ENCODE measurements at places on chromosomes 12 and 14.

GRCh38 chr14:91360490-91361232 lies 57.0 kb downstream of the CCDC88C start:
- DNase-seq: no peak

- DNase-seq: no peak
Measured at GRCh38 chr12:24494401-24494800, 454.5 kb downstream of the BCAT1 start.

GRCh38 chr14:104887623-104888488 lies 22.8 kb downstream of the CEP170B start:
- no peak for DNase-seq

- DNase-seq: no peak
Measured at GRCh38 chr12:1553987-1554982, 40.1 kb downstream of the FBXL14 start.

- no peak for DNase-seq
Measured at GRCh38 chr14:24990050-24990449, 59.9 kb downstream of the STXBP6 start.

- no peak for DNase-seq
Measured at GRCh38 chr14:96824283-96824682, 27.1 kb downstream of the VRK1 start.

DNA sequence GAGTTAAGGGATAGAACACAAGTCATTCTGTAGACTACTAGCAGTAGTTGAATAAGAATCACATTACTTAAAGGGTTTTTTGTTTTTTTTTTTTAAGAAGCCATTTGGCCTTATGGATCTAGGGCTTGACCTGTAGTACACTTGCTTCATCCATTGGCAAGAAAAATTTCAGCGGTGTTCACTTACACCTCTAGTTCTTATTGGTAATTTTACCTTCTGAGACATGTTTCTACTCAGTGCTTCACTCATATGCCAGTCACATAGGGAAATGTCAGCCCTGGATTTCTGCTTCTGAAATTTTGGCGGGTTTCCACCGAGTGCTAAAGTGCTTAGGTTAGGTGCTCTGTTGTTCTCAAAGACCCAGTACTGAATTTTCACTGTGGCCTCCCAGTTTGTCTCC lies 72.9 kb downstream of the FRMD6 start:
- DNase-seq: no peak

- DNase-seq: no peak
Measured at GRCh38 chr12:68368327-68368726, 36.2 kb upstream of the MDM1 start.

DNA sequence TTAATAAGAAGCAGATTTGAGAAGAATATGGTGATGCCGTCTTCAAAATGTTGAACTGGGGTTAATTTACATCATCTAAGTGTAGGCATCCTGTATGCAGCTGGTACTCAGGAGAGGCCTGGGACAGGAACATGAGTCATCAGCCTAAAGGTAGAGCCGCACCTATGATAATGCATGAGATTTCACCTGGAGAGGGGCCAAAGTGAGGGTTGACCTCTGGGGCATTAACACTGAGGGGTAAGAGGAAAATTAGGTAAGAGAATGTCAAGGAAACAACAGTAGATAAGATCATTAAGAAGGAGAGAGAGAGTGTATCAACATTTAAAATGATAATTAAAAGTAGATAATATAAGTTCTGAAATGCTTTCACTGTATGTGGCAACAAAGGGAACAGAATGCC lies 20.2 kb upstream of the SSTR1 start:
- DNase-seq: no peak

DNA sequence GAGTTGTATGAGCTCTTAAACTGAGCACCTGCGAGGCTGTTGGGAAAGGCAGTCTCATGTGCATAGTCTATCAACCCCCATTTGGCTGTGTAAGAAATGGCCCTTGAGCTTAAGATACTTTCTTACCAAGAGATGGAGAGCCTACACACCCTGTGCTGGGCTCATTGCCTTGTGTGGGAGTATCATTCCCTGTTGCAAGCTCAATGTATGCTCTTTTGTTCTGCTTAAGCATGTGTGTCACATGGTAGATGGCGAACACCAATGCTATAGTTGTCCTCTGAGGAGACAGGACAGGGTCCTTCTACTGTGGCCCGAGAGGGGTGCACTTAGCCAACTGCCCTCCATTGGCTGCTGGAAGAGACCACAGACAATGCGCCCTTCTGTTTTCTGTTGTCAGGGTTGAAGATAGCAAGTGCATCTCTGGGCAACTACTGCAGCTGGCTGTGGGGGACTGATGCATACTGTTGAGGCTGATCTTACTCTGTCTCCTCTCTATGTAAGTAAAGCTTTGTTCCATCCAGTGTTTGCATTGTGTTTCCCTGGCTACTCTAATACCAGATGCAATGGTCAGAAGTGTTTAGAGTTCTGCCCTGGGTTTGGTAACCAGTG lies 79.5 kb downstream of the PTPRB start:
- no peak for DNase-seq

DNA sequence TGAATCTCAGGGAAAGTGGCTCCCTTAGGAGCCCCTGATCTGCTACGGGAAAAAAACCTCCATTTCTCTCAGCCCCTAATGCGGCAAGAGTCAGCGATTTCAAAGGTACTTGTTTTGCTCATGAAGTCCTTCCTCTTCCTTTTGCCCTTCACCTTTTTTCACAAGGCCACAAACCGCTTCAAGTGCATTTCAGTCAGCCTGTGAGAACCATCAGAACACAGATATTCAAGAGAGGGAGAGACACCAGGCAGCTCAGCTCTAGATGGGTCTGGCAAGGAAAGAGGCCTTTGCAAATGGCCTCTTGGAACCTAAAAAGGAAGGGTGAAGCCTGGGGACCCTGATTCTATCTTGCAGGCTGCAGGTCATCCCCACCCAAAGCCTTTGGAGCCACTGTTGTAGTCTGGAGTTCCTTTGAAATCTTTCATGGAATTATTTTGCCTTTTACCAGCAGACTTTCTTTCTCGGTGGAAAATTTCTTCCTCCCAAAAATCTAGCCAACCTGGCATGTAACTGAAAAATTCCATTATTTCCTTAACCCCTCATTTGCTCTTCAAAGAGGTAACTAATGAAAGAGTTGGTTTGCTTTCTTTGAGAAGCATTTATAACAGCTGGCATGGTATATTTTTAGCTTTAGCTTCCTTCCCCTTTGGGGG lies 145.0 kb downstream of the SAMD4A start:
- no peak for DNase-seq

- DNase-seq: no peak
Measured at GRCh38 chr14:50864946-50865345, 6.9 kb upstream of the ABHD12B start.

GRCh38 chr14:106094654-106095189 lies 568.3 kb downstream of the TMEM121 start:
- DNase-seq: peak; percentile 20

GRCh38 chr12:41636653-41637052 lies 448.5 kb downstream of the PDZRN4 start:
- DNase-seq: no peak

GRCh38 chr12:112167031-112167461 lies 41.7 kb downstream of the TRAFD1 start:
- no peak for DNase-seq

GRCh38 chr12:122894193-122895121 lies 1.5 kb downstream of the VPS37B start:
- no peak for DNase-seq

GRCh38 chr12:130423991-130424857 lies 86.5 kb downstream of the PIWIL1 start:
- no peak for DNase-seq

DNA sequence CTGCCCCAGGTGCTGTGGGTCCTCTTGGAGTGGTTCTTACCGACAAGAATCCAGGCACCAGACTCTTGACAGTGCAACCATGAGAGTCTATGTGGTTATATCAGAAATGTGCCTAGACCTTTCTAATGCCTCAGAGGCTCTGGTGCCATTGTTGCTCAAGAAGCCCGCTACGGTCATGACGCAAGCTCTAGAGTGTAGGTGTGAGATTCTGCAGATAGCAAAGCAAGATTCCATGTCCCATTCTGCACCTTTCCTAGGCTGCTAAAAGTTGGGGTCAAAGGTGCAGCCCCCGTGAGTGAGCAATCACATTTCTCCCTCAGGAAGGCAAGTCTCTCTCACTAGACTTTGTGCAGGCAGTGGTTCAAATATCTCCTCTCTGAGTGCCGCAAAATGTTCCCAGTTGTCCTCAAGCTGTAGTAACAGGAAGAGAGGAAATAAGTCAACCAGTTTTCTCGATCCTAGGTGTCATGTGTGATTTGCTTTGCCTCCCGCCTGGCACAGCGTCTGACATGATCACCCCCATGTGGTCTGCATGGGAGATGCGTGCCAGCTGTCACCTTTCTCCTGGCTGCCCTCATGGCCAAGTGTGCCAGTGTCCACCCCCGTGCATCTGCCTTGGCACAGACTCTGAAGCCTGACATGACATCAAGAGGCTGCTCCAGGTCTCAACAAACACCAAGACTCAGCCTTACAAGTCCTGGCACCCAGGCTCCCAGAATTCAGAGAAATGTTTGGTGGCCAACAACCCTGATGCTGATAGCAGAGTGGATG lies 122.5 kb upstream of the COCH start:
- no peak for DNase-seq

DNA sequence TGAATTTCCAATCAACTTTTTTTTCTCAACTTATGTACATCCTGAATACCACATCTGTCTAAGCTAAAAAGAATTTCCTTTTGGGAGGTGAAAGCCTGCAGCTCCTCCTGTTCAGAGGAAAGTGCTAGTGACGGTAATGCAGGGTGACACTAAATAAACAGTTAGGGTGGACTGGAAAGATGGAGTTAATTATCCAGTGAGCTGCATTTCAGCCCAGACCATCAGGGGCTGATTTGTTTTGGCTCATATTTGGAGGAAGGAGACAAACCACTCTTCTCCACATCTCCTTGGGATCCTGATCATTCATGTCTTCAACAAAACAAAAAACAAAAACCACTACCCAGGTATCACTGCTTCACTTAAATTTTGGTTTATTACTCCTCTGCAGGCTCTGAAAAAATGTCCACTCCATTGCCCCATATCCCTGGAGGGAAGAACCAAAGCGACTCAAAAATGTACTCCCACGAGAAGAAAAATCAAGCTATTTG lies 5.1 kb upstream of the SIX1 start:
- DNase-seq: no peak

DNA sequence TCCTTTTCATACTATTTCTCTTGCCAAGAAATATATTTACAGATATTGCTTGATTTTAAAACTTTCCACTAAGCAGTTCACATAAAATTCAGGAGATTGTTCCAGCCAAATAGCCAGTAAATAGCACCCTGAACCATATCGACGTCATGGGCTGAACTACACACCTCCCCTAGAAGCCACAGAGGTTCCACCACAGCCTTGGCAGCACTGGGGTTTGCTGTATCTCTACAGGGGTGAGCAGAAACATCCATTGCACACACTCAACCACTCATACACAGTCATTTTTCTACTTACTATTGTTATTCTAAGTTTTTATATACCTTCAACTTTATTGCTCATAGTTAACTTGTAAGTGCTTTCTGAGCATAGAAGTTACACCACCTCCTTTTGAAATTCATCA lies 8.1 kb upstream of the EIF2S3B start:
- DNase-seq: no peak

DNA sequence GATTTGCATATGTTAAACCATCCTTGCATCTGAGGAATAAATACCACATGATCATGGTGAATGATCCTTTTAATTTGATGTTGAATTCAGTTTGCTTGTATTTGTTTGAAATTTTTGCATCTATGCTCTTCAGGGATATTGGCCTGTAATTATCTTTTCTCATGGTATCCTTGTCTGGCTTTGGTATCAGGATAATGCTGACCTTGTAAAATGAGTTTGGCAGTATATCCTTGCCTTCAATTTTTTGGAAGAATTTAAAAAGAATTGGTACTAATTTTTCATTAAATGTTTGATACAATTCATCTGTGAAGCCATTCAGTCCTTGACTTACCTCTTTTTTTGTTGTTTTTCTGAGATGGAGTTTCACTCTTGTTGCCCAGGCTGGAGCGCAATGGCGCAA lies 85.2 kb downstream of the E2F7 start:
- no peak for DNase-seq

DNA sequence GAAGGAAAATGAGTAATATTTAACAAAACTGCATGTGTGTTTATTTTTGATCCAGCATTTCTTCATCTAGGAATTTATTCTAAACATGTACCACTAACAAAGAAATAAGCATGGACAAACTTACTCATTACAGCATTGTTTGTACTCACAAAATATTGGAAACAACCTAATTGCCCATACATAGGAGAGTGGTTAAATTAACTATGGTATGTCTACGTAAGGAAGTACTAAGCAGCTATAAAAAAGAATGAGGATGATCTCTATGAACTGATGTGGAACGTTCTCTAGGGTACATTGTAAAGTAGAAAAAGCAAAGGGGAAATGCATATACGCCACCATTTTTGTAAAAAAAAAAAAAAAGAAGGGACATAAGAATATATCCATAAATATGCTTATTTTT lies 17.4 kb upstream of the TAS2R42 start:
- DNase-seq: no peak

DNA sequence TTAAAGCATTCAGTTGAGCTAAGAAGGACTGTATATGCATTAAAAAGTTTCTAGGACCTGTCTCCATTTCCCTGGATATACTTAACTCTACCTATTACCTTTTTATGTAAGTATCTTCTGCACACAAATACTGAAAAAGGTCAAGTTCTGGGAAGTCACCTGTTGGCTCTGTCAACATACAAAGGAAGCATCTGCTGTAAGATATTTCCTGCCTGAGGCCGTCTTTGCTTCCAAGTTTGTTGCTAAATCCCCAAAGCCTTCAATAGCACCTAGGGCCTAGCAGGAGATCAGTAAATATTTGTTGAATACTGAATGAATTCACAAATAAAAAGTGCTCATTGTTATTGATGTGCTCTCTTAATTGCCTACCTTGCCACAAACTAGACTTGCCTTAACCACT lies 188.4 kb downstream of the DUSP6 start:
- no peak for DNase-seq

DNA sequence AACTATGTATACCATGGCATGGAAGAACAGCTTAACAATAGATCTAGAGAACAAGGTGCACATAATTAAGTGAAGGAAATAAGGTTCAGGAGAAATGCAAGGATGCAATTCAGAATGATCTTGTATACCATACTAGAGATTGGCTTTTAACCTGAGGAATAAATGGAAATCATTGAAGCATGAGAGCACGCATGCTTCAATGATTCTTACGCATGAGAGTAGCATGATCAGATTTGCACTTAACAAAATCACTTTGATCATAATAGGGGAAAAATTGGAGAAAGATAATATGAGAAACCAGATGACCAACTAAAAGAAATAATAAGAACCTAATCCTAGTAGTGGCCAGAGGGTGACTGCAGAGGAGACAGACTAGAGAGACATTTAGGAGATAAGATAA lies 133.3 kb upstream of the FSCB start:
- DNase-seq: no peak

GRCh38 chr12:24534622-24535021 lies 414.3 kb downstream of the BCAT1 start:
- no peak for DNase-seq

Data from stimulated activated CD4-positive, alpha-beta T cell treated with anti-CD3 and anti-CD28 coated beads, Interleukin-15, amount 100 ng/mL, for 1 hour (primary cell).